ENCODE measurements at places on chromosomes 6 and 20.

GRCh38 chr6:83258517-83258916, 65.4 kb downstream of the RWDD2A start:
- no peak for DNase-seq

DNA sequence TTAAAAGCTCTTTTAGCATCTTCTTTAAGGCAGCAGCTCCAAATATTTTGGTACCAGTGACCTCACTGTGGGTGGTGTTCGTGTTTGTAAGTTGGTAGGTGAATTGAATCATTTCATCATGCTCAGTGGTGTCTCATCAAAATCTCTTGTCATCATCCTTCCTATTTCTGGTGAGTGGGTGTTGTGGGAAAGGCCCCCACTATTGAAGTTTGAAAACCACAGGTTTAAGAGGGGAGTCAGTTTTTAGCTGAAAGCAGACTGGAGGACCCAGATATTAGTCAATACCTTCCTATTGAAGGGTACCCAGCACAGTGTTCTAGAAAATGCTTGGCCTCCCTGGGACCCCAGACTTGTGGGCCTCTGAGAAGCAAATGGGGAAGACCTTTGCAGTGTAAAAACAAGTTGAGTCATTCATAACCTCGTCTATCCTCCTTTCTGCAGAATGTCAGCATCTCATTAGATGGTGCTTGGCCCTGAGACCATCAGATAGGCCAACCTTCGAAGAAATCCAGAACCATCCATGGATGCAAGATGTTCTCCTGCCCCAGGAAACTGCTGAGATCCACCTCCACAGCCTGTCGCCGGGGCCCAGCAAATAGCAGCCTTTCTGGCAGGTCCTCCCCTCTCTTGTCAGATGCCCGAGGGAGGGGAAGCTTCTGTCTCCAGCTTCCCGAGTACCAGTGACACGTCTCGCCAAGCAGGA, 3.7 kb downstream of the PIM1 start:
- no peak for DNase-seq

DNA sequence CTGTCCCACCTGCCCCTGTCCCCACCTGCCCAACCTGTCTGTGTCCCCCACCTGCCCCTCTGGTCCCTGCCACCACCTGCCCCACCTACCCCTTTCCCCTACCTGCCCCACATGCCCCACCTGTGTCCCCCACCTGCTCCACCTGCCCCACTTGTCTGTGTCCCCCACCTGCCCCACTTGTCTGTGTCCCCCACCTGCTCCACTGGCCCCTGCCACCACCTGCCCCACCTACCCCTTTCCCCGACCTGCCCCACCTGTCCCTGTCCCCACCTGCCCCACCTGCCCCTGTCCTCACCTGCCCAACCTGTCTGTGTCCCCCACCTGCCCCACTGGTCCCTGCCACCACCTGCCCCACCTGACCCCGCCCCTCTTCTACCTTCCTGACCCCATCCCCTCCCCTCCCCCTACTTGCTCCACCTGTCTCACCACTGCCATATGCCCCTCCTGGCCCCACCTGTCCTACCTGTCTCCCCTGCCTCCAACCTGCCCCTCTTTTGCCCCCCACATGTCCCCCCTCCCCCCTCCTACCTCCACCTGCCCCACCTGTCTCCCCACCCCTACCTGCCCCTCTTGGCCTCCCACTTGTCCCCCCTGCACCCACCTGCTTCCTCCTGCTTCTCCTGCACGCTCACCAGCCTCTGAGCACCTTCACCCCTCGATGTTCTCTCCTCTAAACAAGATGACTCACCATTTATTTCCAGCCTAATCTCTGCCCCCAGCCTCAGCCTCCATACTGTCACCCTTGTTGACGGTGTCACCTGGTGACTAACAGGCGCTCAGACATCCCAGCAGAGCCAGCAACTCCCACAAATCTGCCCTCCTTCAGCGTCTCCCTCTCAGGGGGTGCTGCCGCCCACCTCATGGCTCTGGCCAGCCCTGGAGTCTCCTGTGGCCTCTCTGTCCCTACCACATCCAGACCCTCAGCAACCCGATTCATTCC, 5.6 kb upstream of the MYT1 start:
- DNase-seq = no peak

DNA sequence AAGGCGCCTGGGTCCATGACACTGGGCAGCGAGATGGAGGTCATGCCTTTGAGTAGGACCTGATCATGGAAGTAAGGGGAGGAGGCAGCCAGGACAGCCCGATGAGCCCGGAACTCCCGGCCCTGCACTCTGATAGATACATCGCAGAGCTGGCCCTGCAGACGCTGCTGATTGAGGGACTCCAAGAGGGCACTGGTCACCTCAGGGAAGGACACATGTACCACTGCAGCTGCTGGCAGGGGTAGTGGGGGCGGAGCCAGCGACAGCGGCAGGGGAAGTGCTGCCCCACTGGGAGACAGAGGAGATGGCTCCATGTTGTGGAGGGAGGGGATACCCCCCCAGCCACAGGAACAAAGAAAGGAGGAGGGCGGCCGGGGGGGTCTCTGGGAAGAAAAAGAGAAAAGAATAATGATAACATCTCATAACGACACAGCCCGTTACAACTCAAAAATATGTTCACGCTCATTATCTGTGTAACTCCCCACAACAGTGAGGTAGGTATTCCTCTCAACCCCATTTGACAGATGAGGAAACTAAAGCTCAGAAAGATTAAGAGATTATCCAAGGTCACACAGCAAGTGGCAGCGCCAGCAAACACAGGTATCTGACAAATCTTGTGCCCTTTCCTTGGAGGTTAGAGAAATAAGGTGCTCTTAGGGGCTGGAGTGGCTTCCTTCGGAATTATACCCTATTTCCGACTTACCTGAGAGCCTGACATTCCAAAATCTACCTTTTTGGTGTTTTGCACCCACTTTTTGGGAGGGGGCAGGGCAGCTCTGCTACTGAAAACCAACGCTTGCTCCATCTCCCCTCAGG, 733 bp downstream of the ZBTB22 start:
- no peak for DNase-seq

DNA sequence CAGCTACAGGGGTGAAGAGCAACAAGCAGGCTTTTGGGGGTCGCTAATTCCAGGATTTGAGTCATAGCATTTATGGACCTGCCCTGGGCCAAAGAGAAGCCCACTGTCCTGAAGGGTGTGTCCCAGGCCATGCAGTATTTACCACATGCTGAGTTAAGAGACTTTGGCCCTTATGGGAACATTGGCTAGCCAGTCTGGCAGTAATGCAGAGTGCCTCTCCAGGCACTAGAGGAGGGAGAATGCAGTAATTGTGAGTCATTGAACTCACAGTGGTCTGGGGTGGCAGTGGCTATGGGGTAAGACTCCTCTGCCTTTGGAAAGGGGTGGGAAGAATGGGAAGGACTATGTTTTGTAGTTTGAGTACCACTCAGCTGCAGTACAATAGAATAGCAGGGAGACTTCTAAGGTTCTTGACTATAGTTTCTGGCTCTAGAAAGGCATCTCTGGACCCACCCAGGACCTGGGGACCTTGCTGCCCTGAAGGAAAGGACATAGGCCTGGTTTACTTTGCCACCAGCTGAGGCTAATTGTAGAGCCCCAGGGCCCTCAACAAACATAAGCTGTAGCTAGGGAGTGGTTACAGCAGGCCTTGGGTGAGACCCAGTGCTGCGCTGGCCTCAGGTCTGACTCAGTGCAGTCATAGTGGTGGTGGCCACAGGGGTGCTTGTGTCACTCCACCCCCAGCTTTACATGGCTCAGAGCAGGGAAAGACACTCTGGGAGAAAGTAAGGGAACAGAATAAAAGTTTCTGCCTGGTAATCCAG, 520.9 kb downstream of the HTR1B start:
- DNase-seq = no peak

DNA sequence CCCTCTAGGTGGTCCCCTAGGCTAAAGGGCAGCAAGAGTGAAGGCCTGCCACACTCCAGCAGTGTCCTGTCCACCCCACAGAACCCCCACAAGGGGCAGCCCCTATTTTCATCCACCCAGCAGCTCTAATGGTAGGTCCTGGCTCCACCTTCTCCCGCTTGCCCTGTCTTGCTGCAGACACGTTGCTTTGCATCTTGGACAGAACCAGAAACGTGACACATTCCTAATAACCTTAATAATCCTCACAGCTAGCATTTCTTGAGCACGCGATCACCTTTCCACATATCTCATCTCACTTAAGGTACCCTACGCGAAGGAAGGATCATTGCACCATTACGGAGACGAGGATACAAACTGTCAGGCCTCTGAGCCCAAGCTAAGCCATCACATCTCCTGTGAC, 11.7 kb upstream of the SLC22A23 start:
- DNase-seq = no peak

GRCh38 chr6:168962886-168963285, 290.8 kb downstream of the THBS2 start:
- no peak for DNase-seq

DNA sequence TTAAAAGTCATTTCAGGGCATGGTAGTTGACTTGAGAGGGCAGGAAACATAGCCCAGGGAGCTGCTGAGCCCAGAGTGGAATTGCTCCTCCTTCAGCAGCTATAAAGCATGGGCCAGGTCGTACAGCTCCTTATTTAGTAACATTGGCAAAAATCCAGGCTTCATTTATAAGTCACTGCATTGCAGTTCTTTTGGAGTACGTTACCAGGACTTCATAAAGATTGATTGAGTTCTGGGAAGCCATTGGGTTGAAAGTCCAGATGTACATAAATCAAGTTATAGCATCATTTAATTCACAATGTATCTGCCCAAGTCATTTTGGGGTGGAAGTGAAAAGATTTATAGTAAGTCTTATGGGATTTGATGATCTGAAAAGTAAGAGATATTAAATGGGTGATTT, 53.0 kb upstream of the ANKEF1 start:
- no peak for DNase-seq

GRCh38 chr6:148493424-148493823, 150.8 kb downstream of the SASH1 start:
- DNase-seq = no peak

DNA sequence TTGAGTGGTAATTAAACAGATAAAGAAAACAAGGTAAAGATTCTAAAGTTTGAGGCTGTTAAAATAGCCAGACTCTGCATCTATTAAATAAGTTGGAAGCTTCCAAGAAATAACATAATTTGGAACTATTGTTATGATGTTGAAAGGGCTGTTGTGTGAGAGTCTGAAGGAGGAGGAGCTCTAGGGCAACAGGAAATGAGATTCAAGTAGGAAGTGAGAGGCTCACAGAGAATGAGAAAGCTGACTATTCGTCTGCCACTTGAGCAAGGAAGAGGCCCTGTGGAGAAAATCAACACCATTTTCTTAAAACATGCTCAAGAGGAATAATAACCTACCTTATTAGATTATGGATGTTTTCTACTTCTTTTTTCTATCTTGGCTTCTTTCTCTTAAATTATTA, 185.2 kb downstream of the SLC24A3 start:
- no peak for DNase-seq

DNA sequence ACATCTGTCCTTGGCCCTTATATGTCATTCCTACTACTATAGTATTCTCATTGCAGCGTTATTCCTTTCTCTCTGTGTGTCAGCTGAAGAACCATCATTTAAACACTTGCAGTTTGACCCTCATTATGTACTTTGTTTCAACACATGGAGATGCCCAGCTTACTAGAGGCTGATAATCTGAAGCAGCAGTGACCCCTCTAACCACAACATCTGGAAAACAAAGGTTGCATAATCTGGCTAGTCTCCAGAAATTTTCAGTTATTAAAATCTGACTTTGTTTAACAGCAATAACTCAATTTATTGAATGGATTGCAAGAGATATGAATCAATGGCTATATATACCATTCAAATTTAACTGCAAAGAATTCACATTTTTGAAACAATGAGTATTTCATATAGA, 6.6 kb upstream of the PHIP start:
- DNase-seq = no peak

GRCh38 chr6:119142041-119142440, 63.6 kb upstream of the FAM184A start:
- no peak for DNase-seq

- DNase-seq = no peak
Measured at GRCh38 chr6:35859367-35859766, 54.2 kb downstream of the LHFPL5 start.

- DNase-seq = no peak
Measured at GRCh38 chr6:165055231-165055630, 254.2 kb downstream of the C6orf118 start.

DNA sequence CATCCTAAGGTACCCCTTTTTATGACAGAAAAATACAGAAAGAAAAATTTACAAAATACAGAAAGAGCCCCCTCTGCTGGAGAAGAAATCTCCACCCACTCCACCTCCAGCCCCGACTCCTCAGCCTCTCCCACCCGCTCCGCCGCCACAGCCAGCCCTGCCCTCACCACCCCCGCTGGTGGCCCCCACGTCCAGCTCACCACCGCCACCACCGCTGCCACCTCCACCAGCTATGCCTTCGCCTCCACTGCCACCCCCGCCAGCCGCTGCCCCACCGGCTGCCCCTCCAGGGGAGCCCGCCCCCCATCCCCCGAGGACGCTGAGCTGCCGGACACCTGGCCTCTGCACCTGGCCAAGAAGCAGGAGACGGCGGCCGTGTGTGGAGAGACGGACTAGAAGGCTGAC, 17.7 kb downstream of the WFDC2 start:
- DNase-seq = no peak

GRCh38 chr6:23511817-23512216, 614.2 kb upstream of the NRSN1 start:
- no peak for DNase-seq

- DNase-seq = no peak
Measured at GRCh38 chr6:52499026-52499425, 77.8 kb downstream of the TRAM2 start.

DNA sequence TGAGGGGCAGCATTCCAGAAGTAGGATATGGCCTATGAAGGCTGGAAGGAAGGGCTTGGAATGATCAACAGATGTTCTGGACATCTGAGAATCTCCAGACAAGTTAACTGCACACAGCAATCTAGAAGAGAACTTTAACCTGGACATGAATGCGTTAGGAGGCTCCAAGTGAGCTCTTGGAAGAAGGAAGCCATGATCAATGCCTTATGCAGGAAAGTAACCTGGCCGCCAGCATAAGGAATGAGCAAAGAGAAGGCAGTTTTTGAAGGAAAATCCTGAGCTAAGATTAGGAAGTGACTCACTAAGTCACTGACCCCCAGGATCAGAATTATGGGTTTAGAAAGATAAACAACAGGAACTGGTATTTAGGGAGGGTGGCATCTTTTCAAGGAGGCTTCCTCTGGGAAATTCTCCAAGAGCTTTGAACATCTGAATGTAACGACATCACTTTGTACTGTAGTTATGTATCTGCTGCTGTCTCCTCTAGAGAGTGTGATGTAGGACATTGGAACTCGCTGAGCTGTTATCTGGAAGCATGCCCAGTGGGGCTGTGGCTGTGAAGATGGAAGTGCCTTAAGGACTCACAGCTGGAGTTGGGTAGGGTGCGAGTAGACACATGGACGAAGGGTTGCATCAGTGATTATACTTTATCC, 236.8 kb downstream of the PACRG start:
- no peak for DNase-seq

GRCh38 chr20:50826121-50826520, 31.3 kb downstream of the BCAS4 start:
- DNase-seq = no peak

- no peak for DNase-seq
Measured at GRCh38 chr20:33475381-33476152, 14.3 kb upstream of the CBFA2T2 start.

DNA sequence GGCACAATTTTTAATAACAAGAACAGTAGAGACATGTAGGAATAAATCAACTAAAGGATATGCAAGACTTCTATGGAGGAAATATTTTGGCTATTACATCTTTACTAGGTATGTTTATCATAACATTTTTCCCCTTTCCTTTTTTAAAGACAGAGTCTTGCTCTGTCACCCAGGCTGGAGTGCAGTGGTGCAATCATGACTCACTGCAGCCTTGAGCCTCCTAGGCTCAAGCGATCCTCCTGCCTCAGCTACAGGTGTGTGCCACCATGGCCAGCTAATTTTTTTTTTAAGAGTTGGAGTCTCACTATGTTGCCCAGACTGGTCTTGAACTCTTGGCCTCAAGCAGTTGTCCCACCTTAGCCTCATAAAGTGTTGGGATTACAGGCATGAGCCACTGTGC, 37.0 kb downstream of the AKAP7 start:
- no peak for DNase-seq
